Stimulated activated CD4-positive, alpha-beta T cell treated with anti-CD3 and anti-CD28 coated beads, TNF-alpha, amount 100 ng/mL, for 1 hour (primary cell): ENCODE measurements at places on chromosomes 6 and 20.
A peak's percentile ranks its signal among the peaks of the same experiment; 100 is the strongest.

- no peak for DNase-seq
Observed at GRCh38 chr6:137122612-137123011, 50.8 kb downstream of the IL22RA2 start.

DNA sequence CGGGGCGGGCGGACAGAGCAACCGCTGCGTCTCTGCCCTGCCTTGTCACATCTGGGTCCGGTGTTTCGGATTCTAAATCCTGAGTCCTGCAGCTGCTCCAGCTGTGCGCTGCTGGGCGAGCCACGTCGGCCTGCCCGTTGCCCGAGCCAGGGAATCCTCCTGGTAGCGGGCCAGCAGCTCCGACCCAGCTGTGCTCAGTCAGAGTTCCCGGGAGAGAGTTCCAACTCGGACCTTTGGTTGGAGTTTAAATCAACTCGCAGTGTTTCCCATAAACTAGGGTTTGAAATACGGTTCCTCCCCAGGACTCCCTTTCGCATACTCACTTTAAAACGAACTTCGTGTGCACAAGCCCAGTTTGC lies 315 bp upstream of the PDE10A start:
- no peak for DNase-seq

- DNase-seq = no peak
Observed at GRCh38 chr20:62886709-62887058, 25.1 kb upstream of the TCFL5 start.

DNA sequence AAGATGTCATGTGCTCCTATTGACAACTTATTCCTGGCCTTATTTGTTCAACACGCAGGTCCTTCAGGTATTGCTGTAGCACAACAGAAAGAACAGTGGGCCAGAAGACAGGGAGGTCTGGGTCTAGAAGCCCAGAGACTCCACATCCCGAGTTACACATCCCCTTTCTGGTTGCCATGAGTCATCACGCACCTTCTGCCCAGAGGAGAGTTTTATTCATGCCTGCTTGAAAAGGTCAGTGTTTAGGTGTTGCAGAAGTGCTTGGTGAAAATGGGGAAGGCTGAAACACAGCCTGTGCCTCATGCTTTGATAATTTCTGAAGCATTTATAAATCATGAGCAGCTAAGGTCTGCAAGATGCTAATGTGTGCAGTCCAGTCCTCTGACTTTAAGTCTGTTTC lies 256.4 kb downstream of the GMPR start:
- no peak for DNase-seq

DNA sequence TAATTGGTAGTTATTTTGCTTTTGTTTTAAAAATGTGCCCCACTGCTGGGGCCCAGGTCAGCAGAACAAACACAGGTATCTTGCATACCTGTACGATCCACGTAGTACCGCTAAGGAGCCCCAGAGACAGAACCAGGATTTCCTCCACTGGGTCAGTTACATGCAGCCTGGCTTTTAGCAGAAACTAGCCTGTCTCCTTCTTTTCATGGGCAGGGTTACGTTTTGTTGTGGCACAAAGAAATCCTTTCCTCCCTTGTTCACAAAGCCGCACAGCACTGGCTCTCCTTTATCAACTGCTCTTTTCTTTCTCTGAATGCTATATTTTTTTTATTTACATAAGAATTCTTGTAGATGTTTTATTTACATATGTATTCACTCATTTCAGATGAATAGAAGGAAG lies 190.3 kb upstream of the POU3F2 start:
- no peak for DNase-seq

DNA sequence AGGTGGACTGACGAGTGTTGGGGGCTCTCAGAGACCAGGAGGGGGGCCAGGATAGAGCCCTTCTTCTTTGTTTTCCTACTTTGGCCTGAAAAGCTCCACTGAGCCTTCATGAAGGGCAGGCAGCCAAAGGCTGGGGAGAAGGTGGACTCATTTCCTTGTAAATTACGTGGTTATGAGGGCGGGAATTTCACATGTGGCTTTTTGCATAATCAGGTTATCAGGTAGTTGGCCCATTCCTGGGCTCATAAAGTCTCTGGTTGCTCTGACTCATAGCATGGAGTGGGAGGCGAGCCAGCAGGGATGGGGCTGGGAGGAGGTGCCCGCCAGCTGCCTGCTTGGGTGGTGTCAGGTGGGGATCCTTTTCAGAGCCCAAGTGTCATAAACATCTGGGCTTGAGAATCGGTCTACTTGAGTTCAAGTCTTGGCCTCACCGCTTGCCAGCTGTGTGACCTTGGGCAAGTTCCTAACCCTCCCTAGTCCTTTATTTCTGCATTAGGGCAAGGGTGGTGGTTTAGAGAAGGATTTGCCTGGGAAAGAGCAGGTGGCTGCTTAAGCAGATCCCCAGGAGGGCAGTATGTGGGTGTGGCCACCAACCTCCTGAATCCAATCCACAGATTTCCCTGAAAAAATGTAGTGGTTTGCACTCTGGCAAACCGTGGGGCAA lies 26.5 kb upstream of the RNF24 start:
- no peak for DNase-seq

DNA sequence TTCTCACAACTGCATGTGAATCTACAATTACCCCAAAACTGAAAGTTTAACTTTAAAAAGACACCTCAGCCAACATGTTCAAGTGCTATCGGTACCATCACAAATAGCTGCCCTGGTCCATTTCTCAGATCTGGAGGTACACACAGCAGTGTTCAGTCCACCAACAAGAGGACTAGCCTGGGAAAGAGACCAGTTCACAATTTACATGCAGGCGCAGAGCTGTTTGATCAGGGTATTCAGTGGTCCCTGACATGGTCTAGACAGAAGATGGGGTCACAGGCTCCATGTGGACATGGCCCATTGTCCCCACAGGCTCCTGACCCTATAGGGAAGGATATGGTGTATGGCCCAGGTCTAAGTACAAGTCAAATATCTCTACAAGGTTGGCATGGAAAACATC lies 15.6 kb upstream of the TGM6 start:
- no peak for DNase-seq

GRCh38 chr6:41503827-41504465 lies 42.2 kb upstream of the FOXP4 start:
- DNase-seq = no peak

DNA sequence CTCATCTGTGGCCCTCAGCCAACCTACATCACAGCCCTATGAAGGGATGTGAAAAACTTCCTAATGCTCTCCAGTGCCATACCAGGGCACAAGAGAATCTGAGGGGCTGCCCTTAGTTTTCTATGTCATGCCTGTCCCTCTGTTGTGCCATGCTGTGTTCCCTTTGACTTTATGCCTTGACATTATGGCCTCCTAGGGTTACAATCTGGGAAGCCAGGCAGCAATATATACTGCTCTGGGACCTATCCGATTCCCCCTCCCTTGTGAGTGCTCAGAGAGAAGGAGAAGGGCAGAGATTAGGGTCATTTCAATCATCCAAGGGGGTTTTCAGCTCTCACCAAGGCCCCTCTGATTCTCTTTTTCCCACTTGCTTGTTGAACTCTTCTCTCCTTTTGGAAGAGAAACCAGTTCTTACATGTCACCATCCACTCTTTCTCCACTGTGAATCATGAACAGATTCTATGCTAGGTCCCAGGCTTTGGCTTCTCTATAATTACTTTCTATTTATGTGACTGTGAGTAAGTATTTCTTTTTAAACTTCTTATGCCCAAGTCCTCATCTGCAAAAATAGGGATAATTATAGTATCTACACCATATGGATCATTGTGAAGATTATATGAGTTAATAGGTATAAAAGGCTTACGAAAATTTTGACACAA lies 14.2 kb upstream of the FRK start:
- no peak for DNase-seq

DNA sequence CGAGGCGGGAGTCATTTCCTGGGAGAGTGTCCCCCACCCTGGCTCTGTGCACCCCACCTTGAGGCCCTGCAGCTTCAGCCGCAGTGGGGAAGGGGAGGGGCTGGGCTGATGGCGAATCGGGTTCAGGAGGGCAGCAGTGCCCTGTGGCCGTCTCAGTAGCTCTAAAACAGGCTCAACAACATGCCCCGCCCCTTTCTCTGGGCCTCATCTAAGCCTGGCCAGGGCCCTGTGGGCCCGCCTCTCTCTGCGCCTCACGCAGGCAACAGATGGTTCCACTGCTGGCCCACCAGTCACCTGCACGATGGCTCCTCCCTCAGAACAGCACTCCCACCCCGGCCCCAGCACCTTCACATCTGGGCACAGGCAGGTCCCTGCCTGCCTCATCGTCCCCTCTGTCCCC lies 30.2 kb downstream of the CHRNA4 start:
- no peak for DNase-seq

GRCh38 chr6:114085211-114085610 lies 114.3 kb upstream of the HDAC2 start:
- DNase-seq = no peak

DNA sequence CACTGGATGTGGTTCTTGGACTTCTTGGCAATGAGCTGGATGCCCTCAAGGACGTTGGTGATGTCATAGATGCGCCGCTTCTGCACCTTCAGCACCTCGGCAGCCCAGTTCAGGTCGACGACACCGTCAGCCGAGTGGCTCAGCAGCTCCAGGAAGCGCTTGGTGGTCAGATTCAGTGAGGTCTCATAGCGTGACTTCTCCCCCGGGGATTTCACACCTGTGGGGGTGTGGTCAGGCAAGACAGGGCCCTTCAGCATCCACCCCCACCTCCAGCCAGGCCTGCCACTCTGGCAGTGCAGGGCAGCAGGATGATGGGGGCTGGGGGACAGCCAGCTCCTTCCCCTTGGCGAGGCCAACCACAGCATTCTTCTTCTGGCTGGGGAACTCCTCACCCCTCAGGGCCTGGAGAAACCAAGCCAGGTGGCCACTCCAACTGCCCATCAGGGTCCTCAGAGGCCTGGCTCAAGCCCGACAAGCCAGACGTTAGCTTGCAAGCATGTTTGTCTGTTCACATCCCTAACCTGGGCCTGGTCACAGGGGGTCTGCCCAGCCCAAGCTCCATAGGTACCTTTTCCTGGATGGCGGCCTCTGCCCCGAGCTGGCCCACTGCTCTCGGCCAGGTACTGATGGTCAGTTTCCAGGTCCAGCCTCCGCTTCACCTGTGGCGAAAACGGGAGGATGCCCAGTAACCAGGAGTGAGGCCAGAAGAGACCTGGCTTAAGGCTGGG lies 5.7 kb upstream of the NECAB3 start:
- no peak for DNase-seq

GRCh38 chr6:75230484-75231325 lies 12.9 kb downstream of the COX7A2 start:
- no peak for DNase-seq

DNA sequence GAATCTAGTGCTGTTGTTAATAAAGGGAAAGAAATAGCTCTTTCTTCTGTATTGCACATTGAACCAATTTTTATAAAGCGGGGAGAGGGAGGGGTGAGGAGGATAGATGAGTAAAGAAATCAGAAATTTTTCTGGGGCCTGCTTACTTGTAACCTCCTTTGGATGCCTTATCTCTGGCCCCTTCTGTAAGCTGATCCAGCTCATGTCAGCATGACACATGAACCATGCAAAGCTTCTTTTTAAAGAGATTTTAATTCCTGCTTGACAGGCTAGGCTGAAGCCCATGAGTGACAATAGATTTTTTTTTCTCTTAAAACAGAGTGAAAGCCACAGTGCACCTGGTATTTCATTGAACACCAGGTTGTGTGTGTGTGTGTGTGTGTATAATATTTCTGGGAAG lies 325.3 kb downstream of the PRL start:
- DNase-seq = no peak

- DNase-seq = no peak
Observed at GRCh38 chr20:45863543-45864470, 6.4 kb downstream of the ZSWIM3 start.

DNA sequence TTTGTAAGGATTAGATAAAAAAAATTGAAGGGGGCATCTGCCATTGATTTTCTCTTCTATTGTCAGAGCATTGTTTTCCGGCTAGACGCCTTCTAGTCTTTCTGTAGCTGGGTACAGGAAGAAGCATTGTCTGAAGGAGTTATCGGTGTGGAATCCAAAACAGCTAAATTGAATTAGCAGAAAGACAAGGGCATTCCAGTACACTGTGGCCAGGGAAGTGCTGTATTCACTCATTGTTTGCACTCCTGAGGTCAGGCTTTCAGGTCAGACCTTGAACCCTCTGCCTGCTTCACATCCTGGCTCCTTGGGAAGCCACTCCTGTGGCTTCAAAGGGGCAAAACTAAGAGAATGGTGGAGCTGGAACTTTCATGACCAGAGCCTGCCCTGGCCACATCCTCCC lies 81.1 kb upstream of the SNAP25 start:
- DNase-seq = no peak

- no peak for DNase-seq
Observed at GRCh38 chr20:51300104-51300503, 242.4 kb downstream of the NFATC2 start.

DNA sequence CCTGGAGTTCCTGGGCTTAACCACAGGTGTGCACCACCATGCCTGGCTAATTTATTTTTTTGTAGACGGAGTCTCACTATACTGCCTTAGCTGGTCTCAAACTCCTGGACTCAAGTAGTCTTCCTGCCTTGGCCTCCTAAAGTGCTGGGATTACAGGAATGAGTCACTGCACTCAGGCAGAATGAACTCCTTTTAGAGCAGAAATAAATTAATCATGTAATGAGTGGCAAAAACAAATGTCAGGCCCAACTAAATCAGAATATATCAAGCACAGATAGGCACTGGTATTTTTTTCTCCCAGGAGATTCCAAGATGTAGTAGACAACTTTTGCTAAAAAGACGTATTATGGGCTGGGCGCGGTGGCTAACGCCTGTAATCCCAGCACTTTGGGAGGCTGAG lies 2.6 kb downstream of the RPS10 start:
- no peak for DNase-seq

GRCh38 chr20:37364013-37364926 lies 18.3 kb downstream of the SRC start:
- no peak for DNase-seq

- DNase-seq = no peak
Observed at GRCh38 chr6:150910561-150910960, 45.1 kb downstream of the MTHFD1L start.

- DNase-seq = no peak
Observed at GRCh38 chr6:38391206-38391605, 248.5 kb downstream of the BTBD9 start.

- no peak for DNase-seq
Observed at GRCh38 chr6:79543886-79544285, 6.7 kb upstream of the LCA5 start.

- peak; percentile 39 for DNase-seq
Observed at GRCh38 chr6:138107078-138107751, at the start of gene PERP. TSS of gene PERP (minus strand) at chr6:138107419. CDS start at chr6:138107340, 79 bp downstream.

GRCh38 chr20:58855506-58856389 lies 3.2 kb downstream of the GNAS start:
- no peak for DNase-seq

DNA sequence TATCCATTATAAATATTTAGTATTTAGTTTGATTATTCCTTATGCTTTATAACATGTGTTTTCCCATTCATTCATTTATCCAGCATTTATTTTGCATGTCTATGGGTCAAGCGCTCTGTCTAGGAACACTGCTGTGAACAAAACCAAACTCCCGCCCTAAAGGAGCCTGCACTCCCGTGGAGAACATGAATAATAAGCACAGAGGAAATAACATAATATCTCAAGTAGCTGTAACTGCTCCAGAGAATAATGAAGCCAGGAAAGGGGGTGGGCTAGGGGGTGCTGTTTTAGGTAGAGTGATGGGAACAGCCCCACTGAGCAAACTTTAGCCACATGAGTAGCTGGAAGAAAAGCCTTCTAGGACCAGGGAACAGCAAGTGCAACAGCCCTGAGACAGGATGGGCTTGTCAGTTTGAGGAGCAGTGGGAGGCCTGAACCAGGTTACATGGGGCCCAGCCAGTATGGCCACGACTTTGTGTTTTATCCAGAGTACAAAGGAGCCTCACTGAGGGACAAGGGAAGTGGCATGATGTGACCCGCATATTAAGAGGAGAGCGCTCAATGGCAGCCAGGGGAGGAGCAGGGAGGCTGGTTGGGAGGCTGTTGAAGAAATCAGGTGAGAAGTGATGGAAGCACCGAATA lies 24.4 kb upstream of the PRND start:
- DNase-seq = no peak

- DNase-seq = no peak
Observed at GRCh38 chr6:34059136-34059731, 86.7 kb downstream of the GRM4 start.
